ENCODE measurements at places on chromosomes 11 and 22. TPM values are rescaled to one million over a fixed set of nuclear protein-coding genes. Genes with fewer than 3 reads are reported as not detected.

DNA sequence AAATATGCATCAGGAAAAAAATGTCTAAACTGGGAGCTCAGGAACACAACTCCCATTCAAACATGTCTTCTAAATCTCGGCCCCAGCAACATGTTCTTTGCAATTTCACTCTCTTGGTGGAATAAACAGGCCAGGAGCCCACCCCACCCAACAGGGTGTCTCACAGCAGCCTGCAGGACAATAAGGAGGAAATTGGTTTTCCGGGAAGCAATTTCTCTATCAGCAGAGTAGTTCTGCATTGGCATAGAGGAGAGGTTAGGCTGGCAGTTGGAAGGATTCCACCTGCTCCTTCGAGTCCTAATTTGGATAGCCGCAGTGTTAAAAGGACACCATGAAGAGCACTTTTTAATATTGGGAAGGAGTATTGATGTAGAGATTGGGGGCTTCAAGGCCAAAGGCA lies 55.9 kb upstream of the BARX2 start:
- no peak for DNase-seq

- DNase-seq = no peak
These were observed 395.9 kb upstream of the CCDC90B start for GRCh38 chr11:83681906-83682610.

GRCh38 chr22:46619240-46619829 lies 851 bp upstream of the GRAMD4 start:
- no peak for DNase-seq

DNA sequence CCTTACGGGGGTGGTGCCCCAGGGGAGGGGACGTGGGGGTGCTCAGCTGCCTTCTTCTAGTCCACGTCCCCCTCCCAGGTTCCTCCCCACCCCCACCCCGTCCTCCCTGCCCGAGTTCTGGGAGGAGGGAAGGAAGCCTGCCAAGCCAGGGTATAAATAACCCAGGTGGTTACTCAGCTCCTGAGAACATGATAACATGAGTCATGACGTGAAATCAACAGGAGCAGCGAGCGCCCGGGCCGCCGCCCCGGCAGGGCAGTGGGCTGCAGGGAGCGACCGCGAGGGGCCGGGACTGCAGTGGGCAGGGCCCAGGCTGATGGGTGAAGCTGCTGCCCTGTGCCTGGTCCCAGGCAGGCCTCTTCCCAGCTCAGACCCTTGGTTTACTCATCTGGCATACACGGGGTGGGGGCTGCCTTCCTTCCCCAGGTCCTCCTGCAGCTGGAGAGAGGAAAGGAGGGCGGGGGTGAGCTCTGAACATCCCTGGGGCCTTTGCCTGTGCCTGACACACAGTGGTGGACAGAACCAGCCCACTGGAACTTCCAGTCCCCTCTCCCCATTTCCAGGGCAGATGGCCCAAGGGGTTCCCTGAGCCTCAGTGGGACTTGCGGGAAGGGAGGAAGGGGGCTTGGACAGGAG lies 8.8 kb upstream of the PDGFB start:
- peak; percentile 86 for DNase-seq

- DNase-seq = no peak
These were observed 454.7 kb upstream of the DDI1 start for GRCh38 chr11:103581760-103582159.

GRCh38 chr11:124172599-124172998 lies 10.5 kb upstream of the OR10D3 start:
- DNase-seq = no peak

DNA sequence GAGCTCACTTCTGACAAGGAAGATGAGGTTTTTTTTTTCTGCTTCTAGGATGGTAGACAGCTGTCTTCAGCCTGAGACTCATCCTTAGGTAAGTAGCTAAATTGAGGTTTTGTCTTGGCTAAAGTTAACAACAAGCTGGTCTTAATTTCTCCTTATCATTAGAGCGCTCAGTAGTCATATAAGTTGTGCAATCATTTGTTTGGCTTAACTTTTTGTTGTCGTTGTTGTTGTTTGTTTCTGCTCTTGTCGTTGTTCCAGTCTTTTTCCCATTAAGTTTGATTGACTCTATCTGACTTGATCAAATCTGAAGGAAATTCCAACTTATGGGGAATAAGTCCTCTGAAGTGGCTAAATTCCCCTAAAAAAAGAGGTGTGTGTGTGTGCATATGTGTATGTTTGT lies 33.0 kb downstream of the GLYATL2 start:
- DNase-seq = no peak

DNA sequence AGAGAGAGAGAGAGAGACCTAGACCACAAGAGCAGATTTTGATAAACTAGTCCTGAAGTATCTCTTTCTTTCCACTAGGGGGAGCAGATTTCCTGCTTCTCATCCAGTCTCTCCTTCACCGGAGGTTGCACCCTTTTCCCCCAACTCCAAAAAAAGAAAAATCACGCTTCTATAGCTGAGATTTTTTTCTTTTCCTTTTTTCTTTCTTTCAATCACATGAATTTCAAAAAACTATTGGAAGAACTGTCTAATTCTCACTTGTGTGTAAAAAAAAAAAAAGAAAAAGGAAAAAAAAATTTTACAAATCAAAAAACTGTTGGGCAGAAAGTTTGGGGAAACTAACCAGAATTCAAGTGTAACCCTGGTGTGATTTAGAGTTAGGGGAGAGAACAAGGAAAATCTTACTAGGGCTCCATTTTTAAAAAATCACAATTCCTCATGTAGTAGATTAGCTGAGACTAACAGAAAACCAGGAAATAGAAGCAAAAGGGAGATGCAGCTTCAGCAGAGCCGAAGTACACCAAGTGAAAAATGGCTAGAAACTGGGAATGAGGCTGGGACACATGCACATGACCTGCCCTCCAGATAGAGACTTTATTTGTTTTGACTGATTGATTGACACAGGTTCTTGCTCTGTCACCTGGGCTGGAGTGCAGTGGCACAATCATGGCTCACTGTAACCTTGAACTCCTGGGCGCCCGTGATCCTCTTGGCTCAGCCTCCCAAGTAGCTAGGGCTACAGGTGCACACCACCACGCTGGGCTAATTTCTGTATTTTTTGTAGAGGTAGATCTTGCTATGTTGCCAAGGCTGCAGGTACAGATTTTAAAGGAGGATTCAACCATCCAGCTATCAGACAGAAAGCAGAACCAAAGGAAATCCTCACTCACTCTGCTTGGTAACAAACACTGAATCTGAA lies 27.1 kb downstream of the SDHD start:
- peak; percentile 71 for DNase-seq

DNA sequence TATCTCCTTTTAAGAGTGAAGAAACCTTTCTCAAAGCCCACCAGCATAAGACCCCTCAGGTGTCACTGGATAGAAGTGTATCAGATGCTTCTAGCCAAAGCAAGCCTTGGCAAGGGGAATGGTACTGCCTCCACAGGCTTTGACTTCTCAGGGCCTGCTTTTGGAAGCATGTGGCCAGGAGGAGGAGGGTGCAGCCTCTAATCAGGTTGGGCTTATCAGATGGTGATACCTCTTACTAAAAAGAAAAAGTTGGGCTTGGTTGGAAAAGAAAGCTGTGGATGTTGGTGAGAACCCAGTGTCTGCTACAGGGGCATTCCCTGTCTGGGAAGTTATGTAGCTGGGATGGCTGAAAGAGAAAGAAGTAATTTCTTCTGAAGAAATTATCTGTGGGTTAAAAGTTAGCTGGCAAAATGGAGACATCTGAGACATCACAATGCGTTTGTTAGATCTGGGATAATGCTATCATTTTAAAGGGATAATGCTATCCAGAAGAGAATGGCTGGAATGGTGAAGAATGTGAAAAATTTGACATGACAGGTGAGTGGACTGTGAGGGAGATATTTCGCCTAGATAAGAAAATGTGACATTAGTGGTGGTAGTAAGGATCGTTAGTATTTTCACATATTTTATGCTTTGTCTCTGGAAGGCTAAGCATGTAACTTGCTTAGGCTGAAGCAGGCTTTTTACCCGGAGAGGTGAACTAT lies 7.2 kb downstream of the APLP2 start:
- no peak for DNase-seq

- DNase-seq = peak; percentile 47
These were observed 646 bp upstream of the PATZ1 start for GRCh38 chr22:31346733-31347250.

GRCh38 chr11:67382276-67383136 lies 9.1 kb upstream of the CLCF1 start:
- DNase-seq = peak; percentile 74

The MAPK8IP1 gene
- 3.0 TPM for total RNA-seq

The SUN2 gene
- total RNA-seq = 47.8 TPM

The DEUP1 gene
- total RNA-seq = not detected

The MS4A6E gene
- not detected for total RNA-seq

The ZBTB16 gene
- not detected for total RNA-seq

The C11orf54 gene
- 16.6 TPM for total RNA-seq

Data from RPMI7951 (cell line).